ENCODE measurements at places on chromosomes 11 and 22.

DNA sequence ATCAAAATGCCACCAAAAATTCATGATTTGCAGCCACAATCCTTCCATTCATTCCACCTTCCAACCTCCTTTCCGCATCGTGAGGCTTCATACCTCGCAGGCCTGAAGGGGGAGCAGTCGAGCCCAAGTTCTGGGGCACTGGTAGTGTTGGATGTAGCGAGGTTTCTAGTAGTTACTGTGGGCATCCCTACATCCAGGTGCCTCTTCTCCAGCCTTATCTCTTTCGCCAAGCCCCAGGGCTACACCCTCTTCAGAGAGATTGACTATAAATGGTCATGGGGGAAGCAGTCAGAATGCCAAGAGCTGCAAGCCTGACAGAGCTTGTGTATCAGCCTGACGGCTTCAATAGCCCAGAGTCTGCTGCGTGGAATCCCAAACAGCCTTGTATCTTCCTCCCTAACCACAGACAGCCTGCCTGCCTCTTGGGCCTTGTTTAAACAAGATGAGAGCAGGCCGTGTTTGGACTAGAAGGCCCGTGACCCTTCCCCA, 28.9 kb downstream of the CLMP start:
- no peak for DNase-seq

DNA sequence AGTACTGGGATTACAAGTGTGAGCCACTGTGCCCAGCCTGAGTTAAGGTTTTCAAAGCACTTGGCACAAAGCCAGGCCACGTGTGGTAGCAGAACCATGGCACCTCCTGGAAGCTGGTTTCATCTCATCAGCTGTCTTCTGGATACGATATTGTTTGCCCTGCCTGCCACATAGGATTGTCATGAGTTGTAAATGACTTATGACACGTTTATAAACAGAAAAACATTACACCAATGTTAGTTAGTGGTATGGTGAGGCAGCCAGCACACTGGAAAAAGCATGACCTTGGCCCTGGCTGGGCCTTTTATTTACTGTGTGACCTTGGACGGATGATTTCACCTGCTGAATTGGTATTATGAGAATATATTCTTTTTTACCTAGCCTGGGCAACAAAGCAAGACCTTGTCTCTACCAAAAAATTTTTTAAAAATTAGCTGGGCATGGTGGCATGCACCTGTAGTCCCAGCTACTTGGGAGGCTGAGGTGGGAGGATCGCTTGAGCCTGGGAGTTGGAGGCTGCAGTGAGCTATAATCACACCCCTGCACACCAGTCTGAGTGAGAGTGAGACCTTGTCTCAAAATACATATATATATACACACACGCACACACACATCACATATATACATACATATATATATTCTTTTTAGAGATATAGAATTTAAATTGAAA, 24.0 kb upstream of the MYH9 start:
- DNase-seq = no peak

DNA sequence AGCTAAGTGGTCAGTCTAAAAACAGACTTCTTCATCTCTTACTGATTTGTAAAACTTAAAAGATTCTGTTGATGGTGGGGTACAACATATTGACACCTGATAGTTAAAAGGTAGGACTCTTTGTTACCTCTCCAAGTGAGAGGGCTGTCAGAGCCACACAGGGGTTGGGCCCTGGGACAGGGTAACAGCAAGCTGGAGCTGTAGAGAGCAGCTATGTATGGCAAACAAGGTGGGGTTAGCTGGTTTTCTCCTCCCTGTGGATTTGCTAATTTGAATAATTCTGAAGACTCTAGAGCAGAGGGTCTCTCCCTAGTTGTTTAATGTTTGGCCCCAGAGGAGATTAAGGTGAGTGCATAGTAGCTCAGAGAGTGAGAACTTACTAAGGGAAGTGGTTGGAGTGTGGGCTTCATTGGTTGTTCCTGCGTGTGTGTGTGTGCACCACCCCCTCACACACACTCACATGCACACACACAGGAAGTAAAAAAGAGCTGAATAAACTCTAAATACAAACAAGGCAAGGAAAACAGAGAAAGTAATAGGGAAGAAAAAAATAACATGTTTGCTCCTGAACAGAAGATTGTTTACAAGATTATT, 9.2 kb upstream of the GAS2 start:
- DNase-seq = no peak

DNA sequence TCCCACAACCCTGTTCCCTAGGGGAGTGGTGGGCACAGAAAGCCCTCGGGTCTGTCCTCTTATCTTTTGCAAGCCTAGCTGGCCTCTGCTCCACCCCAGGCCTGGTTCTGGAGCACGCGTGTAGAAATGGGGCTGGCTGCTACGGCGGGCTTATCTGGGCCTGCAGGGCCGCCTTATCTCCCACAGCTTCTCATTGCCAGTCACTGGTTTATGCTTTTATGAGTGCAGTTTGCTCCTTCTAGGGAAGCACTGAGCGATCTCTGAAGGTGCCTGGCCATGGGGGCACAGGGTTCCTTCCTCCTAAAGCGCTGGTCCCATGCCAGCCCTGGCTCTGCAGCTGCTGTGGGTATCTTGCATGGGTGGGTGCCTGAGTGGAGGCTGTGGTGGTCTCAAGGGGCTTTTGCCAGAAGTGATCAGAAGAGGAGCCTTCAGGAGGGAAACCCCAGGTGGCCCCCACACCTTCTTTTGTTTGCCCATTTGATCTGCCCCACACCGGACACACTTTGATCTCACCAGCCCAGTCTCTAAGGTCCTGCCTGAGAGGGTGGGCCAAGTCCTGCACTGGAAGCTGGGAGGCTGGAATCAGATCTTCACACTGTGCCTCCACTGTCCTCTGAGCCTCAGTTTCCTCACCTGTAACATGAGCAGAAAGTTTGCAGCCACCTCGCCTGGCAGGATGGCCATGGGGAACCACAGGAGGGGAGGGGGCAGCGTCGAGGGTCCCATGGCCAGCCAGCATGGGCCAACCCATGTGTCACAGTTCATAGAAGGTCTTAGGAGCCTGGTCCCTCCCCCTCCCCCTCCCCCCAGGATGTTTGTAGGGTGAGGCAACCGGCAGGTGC, 86.6 kb upstream of the FGF3 start:
- DNase-seq = no peak

GRCh38 chr22:41366323-41367029, 15.3 kb upstream of the TEF start:
- no peak for DNase-seq

DNA sequence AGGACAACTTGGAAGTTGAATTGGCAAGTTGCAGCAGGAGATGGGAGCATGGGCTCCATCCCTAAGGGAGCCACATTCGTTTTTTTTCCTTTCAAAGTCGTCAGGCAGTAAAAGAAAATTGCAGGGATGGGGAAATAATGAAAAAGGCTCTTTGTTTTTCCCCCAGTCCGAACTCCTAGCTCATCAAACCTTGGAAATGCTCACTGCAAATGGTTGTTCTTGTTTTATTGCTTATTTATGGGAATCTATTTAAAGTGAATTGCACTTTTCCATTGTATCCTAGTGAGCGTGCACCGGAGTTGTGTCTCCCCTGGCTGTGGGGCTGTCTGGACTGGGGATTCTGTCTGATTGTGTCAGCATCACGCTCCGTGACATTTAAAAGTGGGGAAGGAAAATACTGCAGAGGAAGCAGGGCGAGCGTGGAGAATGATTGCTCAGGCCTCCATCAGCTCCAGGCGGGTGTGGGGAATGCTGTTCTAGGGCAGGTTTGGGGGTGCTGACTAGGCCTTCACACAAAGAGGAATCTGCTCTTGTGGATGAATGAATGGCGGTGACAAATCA, 306.4 kb downstream of the KIRREL3 start:
- DNase-seq = no peak

- DNase-seq = no peak
Observed at GRCh38 chr11:113111156-113111555, 149.9 kb downstream of the NCAM1 start.

DNA sequence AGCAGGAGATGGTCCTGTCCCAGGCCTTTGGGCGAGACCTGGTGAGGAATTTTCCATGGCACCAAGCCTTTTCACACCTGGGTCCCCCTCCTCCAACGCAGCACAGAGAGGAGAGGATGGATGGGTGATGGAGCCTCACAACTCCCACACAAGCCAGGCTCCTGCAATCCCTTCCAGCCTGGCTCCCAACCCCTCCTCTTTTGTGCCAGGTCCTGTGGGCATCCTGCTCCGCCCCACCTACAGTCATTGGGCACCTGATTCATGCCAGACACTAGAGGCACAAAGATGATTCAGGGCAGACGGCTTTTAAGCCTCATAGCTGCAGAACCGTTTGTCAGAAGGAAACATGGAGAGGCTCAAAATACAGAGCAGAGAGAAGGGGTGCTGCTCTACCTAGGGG, 16.1 kb upstream of the MYRF start:
- no peak for DNase-seq

DNA sequence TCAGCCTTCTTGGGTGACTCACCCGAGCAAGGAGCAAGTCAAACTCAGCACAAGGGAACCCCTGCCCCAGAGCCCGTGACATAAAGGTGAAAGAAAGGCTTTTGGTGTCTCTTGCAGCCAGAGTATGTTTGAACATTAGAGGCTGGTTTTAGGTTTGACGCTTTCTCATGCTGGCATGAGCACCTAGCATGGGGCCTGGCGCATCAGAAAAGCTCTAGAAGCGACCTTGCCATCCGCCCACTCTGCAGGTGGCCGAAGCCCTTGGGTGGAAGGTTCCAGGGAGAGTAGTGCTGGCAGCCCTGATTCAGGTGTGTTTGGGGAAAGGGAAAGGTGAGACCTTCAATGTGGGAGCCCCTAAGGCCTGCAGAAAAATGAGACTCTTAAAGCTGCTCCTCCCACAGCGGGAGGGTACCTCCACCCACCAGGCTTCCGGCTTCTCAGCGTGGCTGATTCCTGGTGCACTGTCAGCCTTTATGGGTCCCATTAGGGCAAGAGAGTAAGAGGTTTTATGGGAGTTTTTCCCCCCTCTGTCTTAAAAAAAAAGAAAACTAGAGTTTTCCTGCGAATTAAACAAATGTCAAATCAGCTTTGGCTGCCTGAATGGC, 88.4 kb downstream of the GRIK4 start:
- no peak for DNase-seq

DNA sequence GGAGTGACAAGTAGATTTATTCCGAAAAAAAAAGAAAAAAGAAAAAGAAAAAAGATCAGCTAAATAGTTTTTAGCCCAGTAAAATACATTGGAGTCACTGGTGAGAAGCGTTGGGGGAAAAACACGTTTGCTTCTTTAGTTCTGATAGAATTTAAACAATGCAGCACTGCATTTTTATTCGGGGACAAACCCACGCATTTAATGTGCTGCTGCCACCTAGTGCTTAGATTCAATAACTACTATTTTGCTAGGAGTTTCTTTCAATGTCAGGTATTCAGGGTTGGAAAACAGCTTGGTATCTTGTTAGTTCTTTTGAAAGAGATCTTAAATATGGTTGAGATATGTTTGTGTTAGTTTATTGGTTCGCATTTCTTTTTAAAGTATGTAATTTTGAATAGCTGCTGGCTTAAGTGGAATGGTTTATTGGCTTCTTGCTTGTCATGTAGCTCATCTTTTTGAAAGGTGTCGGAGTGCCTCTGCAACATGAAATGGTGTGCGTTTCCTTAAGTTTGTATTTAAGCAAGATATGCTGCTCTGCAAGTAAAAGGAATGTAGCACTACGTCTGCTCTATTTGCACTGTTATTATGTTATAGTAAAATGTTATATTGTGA, 41.9 kb downstream of the SVIP start:
- no peak for DNase-seq
